PC-9 (cell line): ENCODE measurements at places on chromosomes 16 and 17. TPM values are rescaled to one million over a fixed set of nuclear protein-coding genes. Genes with fewer than 3 reads are reported as not detected.

GRCh38 chr16:14364386-14365199 lies 265.5 kb downstream of the PARN start:
- DNase-seq: peak; percentile 98

- no peak for DNase-seq
Observed at GRCh38 chr16:88871349-88871702, 4.9 kb upstream of the PABPN1L start.

DNA sequence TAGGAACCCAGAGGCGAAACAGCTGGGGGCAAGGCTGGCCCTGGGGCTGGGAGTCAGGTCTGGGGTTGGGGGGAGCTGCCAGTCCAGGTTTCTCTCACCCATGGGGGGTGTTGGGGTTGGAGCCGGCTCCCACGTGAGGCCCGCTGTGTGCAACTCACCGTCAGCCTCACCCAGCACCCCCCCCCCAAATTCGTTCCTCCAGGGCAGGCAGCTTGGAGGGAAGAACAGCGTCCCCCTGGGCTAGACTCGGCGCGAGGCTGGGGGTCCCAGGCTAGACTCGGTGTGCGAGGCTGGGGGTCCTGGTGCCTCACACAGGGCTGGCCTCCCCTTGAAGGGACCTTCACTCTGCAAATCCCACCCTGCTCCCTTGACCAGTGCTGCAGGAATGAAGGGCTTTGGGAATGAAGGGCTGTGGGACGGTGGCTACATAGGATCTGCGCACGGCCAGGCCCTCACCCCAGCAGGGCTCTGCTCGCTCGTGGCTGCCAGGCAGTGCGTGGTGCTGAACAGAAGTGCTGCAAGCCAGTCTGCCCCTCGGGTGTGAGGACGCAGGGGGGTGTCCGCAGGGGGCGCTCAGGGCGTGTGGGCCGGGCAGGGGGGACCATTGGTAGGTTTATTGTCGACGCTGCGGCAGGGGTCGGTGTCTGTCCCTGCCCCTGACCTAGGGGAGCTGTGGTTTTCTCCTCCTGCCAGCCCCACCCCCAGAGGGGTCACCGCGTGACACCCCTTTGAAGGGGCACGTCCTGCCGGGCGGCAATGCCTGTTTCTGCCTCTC lies 74.7 kb downstream of the KLHDC4 start:
- DNase-seq: no peak

DNA sequence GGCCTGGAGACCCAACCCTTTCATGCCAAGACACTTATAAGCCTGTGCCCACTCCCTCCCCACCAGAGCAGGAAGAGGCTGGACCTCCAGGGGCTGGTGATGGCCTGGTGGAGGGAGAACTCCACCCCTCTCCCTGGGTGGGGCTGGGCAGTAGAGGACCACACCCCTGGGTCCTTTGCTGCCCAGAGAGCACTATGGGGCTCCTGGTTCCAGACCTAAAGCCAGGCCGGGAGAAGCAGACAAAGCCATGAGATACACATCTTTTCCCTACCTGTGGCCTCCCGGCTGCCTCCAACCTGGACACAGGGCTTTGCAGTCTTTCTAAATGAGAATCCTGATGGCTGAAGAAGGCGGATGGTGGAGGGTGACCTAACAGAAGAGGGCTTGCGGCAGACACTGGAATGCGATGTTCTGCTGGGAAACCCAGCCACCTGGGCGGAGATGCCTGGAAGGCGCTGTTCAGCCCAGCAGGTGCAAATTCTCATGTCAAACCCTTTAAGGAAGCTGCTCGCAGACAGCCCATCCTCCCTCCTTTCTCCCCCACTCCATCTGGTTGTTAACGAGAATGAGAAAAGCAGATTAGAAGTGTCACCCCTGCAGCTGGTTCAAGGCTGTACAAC lies 43.9 kb upstream of the KIFC3 start:
- peak; percentile 59 for DNase-seq

DNA sequence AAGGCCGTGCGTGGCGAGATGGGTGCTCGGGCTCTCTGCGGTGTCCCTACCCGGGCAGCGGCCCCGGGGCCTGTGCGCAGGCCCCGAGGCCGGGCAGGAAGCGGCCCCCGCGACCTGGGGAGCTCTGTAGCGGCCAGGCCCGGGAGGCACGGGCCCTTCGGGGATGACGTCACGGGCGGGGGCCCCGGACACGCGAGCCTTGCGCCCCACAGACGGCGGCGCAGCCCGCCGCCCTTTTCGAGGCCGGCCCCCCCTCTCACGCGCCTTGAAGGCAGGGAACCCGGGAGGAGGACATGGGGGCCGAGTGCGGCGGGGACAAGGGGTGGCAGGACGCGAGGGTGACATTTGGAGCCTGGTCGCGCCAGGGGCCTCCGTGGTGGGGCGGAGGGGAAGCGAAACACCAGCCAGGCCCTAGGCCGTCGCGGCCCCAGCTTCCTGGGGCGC lies 1.1 kb downstream of the RAI1 start:
- DNase-seq: no peak

DNA sequence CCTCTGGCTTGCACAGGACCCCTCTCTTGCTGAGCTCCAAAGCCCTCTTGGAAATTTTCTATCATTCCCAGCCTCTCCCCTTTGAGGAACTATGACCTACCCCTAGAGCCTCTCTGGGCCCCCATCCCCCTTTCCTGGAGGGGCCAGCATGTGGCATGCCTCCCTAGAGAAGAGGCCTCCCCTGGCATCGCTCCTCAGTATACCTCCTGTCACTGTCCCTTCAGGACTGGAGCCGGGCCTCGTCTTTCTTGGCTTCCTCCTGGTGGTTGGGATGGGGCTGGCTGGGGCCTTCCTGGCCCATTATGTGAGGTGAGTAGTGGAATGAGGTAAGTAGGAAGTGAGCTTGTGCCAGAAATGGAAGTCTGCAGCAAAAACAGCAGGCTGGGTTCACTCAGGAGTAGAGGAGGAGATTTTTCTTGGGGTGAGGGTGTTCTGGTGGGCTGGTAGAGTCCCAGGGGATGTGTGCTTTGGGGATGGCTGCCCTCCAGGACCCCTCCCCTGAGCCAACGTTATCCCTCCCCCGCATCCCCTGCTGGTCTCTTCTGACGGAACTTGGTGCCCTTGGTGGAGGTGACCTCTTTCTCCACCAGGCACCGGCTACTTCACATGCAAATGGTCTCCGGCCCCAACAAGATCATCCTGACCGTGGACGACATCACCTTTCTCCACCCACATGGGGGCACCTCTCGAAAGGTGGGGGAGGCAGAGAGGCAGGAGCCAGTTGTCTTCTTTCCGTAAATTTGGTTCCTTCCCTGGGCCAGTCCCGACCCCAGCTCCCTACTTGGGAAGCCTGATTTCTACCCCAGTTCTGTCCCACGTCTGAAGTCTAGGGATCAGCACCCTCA lies 4.6 kb downstream of the GUCY2D start:
- no peak for DNase-seq

GRCh38 chr17:72266112-72266775 lies 145.4 kb downstream of the SOX9 start:
- DNase-seq: no peak

GRCh38 chr17:56890906-56891674 lies 22.8 kb downstream of the TRIM25 start:
- DNase-seq: no peak

- DNase-seq: no peak
Observed at GRCh38 chr17:81020443-81020766, 14.5 kb upstream of the BAIAP2 start.

- no peak for DNase-seq
Observed at GRCh38 chr17:81189670-81190530, 23.9 kb upstream of the AATK start.

DNA sequence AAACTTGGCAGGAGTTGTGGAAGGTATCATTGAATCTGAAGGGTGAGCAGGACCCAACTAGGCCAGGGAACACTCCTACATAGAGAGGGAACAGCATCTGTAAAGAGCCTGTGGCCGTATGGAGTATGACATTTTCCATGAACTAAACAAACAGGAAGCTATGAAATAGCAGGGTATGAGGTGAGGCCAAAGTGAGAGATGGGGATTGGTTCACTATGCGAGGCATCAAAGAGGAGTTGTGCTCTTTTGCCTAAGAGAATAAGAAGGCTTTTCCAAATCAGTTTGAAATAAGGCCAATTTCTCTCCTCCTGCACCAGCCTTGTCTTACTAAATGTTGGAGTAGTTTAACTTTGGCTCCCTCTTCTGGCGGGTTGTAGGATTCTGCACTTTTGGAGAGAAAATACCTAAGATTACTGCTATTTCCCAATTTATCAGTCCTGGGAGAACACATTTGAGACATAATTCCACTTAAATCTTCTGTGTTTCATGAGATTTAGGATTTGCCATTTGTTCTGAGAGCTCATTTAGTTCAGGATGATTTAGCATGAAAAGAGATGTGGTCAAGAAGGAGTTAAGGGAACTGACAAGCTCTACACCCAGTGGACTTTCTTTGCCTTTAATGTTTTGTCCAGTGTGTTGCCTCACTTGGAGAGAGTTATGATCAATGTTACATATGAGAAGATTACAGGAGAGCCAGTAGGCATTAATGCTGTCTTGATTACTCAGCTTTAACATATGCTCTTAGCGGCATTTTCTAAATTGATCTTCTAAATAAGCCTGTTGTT lies 55.4 kb downstream of the TNRC6C start:
- peak; percentile 26 for DNase-seq

PLA2G10 gene
- total RNA-seq: 5.8 and 9.0 TPM in 2 replicates

CLCN7 gene
- total RNA-seq: 110 and 111 TPM in 2 replicates

PCGF2 gene
- total RNA-seq: 26.9 and 43.3 TPM in 2 replicates

CFAP52 gene
- total RNA-seq: not detected in 2 replicates

RNF135 gene
- 22.9 and 23.4 TPM in 2 replicates for total RNA-seq

GPRC5B gene
- total RNA-seq: 62.0 and 70.2 TPM in 2 replicates

GUCY2D gene
- total RNA-seq: 0.79 TPM in 1 of 2 replicates, not detected in the other

ARMC7 gene
- total RNA-seq: 19.2 and 20.5 TPM in 2 replicates
